Activated CD8-positive, alpha-beta memory T cell treated with anti-CD3 and anti-CD28 coated beads for 48 hours (primary cell): ENCODE measurements at places on chromosomes 5 and 9.

GRCh38 chr9:27341545-27342294 is 44.8 kb upstream of the EQTN start:
- DNase-seq, result no peak

DNA sequence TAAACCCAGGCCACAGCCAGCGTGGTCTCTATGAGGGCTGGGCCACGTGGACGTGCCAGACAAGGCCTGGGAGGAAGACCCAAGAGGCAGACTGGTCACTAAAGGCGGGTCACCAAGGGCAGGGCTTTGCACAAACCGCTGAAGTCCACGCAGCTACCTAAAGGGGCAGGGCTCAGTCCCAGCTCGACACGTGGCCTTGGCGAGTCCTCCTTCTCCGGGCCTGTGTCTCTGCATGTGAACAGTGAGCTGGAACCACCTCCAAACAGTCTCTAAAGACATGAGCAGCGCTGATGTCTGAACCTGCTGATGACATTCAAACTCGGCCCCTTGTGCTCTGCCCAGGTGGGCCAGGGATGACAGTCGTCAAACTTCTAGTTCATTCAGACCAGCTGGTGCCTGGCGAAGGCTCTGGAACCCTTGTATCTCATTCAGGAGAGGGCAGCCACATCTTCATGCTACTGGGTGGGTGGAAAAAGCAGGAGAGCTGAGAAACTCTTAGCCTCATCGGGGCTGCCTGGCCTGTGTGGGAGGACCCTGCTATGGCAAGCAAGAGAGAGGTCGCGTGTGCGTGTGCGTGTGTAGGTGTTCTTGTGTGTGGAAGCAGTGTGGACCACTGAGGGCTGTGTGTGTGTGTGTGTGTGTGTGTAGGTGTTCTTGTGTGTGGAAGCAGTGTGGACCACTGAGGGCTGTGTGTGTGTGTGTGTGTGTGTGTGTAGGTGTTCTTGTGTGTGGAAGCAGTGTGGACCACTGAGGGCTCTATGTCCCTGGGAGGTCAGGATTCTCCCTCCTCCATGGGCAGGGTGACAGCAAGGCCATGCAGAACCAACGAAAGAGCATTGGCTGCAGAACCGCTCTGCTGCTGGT is 14.1 kb upstream of the SLC25A51 start:
- DNase-seq, result no peak

GRCh38 chr5:160960592-160960991 is 108.6 kb upstream of the ATP10B start:
- no peak for DNase-seq

DNA sequence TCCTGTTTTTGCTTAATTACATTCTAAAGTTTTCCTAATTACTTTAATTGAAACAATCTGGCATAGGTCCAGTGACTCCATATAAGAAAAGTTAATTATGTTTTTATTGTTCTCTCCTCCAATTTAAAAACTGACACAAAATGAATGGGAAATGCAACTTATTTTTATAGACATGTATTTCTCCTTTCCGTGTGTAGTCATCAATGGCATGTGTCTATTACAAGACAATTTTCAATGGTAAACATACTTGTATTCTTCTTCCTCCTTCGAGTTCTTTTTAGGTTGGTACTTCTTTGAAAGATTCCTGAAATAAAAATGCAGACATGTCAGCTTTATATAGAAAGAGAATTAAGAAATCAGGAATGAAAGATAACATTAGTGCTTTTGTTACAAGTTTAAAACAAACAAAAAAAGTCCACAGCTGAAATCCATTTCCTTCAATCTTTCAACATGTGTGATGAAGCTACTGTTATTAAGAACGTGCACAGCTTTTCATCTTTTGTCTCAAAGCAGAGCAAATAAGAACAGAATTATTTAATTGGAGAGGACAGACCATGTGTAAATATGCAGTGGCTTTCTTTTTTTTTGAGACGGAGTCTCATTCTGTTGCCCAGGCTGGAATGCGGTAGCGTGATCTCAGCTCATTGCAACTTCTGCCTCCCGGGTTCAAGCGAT is 63.8 kb downstream of the FNBP1 start:
- no peak for DNase-seq

GRCh38 chr5:6545036-6545693 is 87.7 kb downstream of the NSUN2 start:
- no peak for DNase-seq

DNA sequence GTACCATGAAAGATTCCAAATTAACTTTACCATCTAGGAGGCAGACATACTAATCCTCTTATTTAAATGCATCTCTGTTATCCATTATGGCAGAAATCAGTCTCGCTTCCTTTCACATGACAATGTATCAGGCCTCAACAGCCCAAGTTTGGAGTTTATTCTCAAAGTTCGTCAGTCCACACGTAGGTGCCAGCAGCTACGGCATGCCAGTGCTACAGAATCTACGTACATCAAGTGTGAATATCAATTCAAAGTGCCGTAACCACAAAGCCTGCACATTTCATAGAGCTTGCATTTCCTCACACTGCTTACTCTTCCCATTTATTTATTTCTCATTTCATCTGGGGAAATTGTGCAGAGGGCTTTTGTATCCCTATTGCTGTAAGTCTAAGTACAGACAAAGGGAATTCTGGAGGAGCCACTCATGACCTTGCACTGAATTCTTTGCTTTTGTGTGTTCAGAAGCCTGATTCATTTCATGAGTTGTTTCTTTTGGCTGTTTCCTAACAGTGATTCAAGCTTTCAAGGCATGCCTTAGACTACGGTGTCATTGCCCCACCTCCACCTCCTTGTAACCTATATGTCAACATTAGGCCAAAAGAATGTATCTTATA is 10.0 kb downstream of the ENC1 start:
- DNase-seq, result no peak

DNA sequence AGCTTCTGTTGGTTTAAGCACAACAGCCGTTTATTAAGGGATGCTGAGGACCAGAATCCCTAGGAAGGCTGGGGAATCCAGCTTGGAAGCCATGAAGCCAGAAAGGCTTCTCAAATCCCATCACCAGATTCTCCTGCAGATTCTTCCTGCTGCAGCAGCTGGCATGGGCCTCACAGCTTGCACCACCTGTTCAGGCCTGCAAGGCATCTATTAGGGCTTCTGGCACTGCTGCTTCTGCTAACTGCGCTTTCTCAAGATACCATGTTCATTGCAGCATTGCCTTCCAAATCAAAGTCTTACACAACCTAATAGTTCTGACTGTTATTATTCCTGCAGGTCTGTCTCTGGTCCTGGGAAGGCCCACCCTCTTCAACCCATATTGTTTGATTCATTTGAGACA is 51.2 kb upstream of the ZNF366 start:
- DNase-seq, result no peak

DNA sequence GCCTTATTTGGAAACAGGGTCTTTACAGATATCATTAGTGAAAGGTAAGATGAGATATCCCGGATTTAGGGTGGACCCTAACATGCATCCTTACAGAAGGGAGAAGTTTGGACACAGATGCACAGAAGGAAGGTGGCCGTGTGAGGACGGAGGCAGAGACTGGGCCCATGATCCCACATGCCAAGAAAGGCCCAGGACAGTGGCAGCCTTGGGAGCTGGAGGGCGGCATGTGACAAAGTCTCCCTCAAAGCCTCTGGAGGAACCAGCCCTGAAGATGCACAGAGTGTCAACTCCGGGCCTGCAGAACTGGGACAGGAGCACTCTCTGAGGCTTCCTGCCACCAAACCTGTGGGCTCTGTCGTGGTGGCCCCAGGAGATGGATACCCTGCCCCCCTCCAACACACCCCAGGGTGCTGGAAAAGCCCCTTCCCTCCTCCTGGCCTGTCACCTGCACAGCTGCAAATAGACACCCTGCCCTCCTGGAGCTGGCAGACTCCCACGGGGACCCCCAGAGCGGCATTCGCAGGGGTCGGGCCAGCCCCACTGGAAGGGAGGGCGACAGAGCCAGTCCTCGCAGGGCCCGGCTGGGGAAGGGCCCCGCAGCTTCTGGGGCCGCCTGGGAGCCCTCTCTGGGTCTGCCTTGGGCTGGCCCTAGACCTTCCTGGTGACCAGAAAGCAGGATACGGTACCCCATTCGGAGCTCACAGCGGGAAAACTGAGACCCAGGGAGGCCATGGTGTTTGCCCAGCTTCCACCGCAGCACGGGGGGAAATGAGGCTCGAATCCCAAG is 7.9 kb downstream of the NACC2 start:
- DNase-seq, result no peak

GRCh38 chr9:84919440-84919839 is 249.9 kb downstream of the NTRK2 start:
- no peak for DNase-seq
